ENCODE measurements at places on chromosomes 3 and 15.

- no peak for DNase-seq
These were observed 678.6 kb downstream of the MECOM start for GRCh38 chr3:168984872-168985271.

- DNase-seq, result no peak
These were observed 5.1 kb downstream of the LSAMP start for GRCh38 chr3:116440196-116440595.

DNA sequence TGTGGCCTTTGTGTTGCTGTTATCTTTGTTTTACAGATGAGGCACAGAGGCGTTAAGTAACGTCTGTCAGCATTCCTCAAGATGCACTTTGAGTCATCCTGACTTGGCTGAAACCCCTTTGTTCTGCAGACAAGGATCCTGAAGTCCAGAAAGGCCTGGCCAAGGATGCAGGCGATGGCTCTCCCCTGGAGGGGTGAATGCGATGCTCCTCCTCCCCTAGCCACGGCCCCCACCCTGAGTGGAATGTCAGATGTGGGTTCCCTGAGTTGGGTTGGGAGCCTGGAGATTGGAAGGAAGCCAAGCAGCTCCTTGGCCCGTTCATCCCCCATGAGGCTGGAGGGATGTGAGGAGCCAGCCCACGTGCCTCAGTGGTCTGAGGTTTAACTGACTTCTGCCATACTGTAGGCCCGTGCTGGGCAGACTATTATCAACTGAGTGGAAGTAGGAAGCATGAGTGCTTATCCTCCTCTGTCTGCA, 43.3 kb downstream of the POMGNT2 start:
- no peak for DNase-seq

- DNase-seq, result no peak
These were observed 60.8 kb upstream of the ANKRD34C start for GRCh38 chr15:79221696-79222095.

DNA sequence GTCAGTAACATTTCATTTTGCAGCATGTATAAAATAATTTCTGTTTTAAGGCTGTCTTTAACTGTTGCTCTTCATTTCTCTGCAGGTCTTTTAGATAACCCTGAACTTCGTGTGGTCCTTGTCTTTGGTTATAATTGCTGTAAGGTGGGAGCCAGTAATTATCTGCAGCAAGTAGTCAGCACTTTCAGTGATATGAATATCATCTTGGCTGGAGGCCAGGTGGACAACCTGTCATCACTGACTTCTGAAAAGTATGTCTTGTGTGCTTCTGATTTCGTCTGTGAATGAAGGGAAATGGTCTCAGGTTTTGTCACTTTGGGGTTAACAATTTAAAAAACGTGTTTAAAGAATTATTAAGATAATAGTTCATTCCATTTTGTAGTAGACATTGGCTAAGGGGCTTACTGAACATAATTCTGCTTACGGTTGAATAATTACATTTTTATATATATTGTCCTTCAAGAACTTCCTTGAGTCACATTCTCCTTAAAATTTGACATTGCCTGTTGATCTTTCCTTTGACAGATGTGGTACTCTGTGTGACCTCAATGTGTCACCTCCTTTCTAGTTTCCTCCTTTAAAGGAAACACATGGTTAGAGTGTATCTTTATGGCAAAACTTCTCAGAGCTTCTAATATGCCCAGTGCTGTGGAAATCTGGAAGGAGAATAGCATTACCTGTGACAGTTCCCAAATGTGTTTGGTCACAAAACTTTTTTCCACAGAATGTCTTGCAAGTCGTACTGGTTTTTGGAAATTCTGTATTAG, 26.3 kb downstream of the FBXO22 start:
- no peak for DNase-seq

- DNase-seq, result peak; percentile 12
These were observed 525.8 kb upstream of the PROK2 start for GRCh38 chr3:72310419-72311380.

DNA sequence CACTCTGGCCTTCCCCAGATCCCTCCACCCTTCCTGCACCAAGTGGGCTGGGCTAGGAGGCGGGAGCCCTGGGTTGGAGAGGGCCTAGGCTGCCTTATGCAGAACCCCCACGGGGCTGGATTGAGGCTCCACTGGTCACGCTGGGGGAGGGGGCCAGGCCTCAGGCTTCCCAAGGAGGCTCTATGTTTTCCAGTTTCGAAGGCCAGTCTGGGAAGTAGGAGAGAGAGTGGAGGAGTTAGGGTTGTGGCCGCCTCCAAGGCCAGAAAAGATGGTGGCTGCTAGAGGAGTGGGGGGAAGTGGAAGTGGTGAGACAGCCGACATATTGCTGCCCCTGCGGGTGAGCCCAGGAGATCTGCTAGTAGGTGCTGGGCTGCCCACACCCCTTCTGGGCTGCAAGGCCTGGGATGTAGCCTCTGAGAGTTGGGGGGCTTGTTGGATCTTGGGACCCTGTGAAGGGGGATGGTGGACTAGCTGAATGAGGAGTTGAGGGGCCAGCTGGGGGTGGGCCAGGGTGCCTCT, 1.2 kb downstream of the GNAI2 start:
- DNase-seq, result peak; percentile 37

- DNase-seq, result no peak
These were observed 6.2 kb upstream of the APBA2 start for GRCh38 chr15:28879551-28879950.

GRCh38 chr3:130906374-130906995, 12.6 kb downstream of the ATP2C1 start:
- no peak for DNase-seq

DNA sequence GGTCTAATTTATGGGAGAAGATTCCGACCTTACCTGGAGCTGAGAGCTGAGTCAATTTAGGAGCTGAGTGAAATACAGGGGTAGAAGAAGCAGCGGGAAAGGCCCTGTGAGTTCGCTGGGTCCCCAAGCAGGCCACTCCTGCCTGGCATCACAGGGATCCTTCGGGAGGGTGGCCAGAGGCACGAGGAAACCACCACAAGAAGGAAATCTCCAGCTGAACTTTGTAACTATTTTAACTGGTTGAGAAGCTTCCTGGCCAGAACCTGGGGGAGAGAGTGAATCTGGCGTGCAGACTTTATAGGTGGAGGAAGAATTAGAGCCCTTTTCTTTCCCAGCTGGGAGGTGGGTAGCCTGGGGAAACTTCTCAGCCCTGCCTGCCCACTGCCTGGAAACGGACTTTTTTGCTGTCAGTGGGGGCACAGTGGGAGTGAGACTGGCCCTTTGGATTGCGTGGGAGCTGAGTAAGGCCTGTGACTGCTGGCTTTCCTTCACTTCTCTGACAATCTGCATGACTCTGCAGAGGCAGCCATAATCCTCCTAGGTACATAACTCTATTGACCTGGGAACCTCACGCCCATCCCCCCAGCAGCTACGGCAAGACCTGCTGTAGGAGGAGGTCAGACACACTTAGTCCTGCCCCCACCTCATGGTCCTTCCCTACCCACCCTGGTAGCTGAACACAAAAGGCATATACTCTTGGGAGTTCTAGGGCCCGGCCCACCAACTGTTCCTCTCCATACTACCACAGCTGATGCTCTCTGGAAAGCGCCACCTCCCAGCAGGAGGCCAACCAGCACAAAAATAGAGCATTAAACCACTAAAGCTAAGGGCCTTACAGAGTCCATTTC, 340.7 kb downstream of the CNTN3 start:
- DNase-seq, result no peak

- DNase-seq, result no peak
These were observed 68.5 kb upstream of the CACNA1D start for GRCh38 chr3:53425936-53426335.

- no peak for DNase-seq
These were observed 466.4 kb downstream of the DIPK2A start for GRCh38 chr3:144437989-144438388.

DNA sequence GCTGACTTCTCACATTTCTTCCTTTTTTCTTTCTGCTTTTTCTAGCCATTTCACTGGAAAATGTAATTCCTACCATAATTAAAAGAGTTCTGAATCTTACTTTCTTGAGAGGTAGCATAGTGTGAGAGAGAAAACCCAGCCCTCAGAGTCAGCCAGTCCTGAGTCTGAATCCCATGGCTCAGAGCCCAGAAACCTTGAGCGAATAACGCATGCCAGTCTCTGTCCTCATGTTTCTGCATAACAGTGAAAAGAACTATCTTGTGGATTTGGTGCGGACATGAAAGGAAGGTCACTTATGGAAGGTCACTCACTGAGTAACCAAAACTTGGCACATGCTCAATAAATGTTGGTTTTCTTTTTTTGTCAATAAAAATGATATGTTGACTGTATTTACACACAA, 29.3 kb upstream of the SLCO3A1 start:
- no peak for DNase-seq

DNA sequence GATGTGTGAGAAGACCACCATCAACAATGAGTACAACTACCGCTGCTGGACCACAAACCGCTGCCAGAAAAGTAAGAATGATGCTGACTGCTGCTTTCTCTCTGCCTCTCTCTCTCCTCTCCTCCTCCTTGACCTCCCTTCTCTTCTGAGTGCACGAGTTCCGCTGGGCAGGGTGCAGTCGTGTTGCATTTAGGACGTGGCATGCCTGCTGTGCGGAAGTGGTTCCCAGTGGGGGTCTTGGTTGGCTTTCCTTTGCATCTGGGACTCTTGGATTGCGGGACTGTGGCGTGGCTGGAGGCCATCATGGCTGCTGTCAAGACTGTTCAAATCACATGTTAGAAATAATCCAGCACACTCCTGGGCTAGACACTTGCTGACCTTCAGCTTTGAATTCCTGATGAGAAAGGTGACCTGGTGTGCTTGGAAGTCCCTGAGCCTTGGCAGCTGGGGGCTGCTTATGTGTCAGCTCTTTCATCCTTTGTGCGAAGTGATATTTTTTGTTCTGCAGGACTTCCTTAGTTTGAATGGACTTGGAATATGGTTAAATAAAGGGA, 59.8 kb downstream of the IGF1R start:
- DNase-seq, result no peak

DNA sequence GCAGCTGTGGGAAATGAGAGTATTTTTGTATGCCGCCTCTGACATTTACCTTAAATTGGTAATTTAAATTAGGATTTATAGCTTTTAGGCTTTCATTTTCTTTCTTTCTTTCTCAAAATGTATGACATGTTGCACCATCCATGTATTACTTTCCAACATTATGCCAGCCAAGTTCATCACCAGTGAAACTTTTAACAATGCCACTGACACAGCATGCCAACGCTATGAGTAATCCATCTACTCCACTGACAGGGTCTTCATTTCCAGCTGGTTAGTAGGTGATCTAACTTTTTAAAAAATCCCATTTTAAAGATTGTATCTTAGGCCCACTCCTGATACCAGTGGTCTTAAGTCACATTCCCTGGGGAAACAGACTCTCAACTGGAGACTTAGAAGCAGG, 21.8 kb upstream of the CLDN16 start:
- no peak for DNase-seq

- no peak for DNase-seq
These were observed 258.9 kb downstream of the PDZRN3 start for GRCh38 chr3:73365756-73366397.

- no peak for DNase-seq
These were observed 131.7 kb upstream of the ZBED2 start for GRCh38 chr3:111726788-111727305.

GRCh38 chr3:70738291-70738681, 425.8 kb upstream of the MDFIC2 start:
- no peak for DNase-seq

DNA sequence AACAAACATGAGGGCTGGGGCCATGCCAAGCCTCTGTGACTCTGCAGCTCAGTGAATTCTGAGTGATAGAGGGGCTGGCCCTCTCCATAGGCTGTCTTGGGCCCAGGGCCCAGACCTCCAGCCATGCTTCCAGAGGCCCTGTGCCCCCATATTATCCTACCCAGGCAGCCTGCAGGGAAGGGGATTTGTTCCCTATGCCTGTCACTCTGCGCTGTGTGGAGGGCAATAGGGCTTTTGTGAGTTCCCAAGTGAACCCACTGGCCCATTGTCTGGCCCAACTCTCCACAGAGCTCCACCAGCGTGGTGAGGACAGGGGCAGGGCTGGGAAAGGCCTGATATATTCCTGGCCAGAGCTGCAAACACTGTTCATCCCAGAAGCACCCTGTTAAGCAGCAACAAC, 113.2 kb downstream of the EPHB1 start:
- DNase-seq, result no peak

DNA sequence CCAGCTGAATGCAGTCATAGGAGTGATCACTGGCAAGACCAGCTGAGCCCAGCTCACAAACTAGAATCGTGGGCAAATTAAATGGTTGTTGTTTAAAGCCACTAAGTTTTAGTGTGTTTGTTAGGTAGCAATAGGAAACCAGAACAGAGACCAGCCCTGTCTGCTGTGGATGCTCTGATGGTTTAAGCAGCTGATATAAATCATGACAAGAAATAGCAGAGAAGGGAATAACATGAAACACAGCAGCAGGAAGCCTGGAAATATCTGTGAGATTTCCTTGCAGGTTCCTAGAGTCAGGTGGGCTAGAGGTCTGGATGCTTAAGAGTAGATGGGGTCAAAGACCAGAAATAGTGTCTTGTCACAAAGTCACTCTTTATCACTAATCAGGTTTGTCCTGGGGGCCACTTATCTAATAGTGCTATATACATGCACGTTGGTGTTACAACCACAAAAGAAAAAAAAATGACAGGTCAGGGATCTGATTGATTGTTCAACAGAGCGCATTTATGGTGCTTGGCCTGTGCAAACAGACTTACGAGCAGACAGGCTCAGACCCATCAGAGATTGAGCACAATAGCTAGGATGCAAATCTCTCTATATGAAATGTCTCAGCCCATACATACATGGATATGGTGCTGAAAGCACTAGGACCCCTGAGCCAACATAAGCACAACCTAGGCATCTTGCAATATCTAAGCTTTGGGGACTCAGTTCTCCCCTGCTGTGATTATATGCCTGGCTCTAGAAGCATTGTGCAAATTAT, 967.7 kb downstream of the AGBL1 start:
- DNase-seq, result no peak

GRCh38 chr3:195150181-195151118, 120.5 kb downstream of the XXYLT1 start:
- DNase-seq, result peak; percentile 28

DNA sequence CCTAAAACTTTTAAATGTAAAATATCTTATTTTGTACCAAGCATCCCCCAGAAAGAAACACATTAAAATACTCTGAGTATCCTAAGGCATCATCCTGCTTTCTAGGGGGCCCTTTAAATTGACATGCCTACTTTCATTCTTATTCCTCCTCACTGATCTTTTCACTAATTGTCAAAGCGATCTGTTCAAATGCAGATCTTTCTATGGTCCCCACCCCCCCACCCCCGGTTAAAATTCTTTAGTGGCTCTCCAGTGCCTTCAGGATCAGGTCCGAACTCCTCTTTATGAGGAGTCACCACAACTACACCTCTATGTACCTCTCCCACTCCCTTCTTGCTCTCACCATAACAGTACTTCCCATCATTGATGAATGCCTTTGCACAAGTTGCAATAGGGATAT, 19.2 kb upstream of the TFDP2 start:
- no peak for DNase-seq

DNA sequence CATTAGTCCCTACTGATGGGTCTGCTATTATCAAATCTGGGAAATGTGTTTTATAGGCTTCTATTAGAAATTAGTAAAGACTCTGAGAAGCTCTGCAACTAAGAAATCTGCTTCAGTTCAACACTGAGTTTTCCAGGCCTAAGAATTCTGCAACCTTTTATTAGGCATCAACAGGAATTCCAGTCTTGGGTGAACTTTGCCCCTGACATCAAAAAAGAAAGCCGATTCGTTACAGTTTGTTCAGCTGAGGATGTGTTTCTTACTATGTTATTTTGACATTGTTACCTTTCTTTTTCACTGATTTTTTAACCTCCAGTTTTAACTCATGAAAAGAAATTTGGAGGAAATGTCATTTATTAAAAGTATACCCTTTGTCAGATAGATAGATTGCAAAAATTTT, 131.5 kb upstream of the KCNH8 start:
- DNase-seq, result no peak

- DNase-seq, result no peak
These were observed 251.3 kb downstream of the CTNNB1 start for GRCh38 chr3:41450416-41451231.

Measured in stimulated activated CD4-positive, alpha-beta T cell treated with anti-CD3 and anti-CD28 coated beads, Interleukin-2, amount 100 ng/mL, for 24 hours (primary cell).